ENCODE measurements at places on chromosomes 5 and 9. TPM values are rescaled to one million over a fixed set of nuclear protein-coding genes. Genes with fewer than 3 reads are reported as not detected.

The ELP1 gene
- 33.4 TPM for total RNA-seq

The CRHBP gene
- not detected for total RNA-seq

The CARTPT gene
- total RNA-seq, result not detected

- no peaks in the 10 kb centered on the region for H3K36me3 ChIP-seq
- no peak for DNase-seq
- H3K4me1 ChIP-seq, result no peaks in the 10 kb centered on the region
These were observed 110.5 kb downstream of the ADAMTS12 start for GRCh38 chr5:33781286-33781685.

The TAS2R1 gene
- not detected for total RNA-seq

DNA sequence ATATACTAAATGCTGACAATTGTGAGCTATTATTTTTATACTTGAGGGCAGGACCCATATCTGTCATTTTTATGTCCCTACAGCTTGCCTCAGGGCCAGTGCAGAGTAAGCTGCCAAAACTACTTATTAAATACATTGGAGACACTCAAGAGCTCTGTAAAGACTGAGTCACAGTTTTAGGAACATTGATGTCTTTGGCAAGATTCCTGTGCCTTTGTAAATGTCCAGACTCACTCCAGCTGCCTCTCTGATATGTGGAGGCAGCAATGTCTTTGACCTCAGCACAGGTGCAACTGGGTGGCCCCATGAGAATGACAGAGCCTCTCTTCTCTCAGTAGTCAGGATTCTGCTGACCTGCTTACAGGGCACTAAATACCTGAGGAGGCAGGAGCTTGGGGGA lies 363.2 kb downstream of the OSTF1 start:
- no peaks in the 10 kb centered on the region for H3K27me3 ChIP-seq
- DNase-seq, result no peak
- H3K27ac ChIP-seq, result no peak overlapping the region
- no peak overlapping the region for H3K4me3 ChIP-seq
- no peaks in the 10 kb centered on the region for H3K36me3 ChIP-seq

DNA sequence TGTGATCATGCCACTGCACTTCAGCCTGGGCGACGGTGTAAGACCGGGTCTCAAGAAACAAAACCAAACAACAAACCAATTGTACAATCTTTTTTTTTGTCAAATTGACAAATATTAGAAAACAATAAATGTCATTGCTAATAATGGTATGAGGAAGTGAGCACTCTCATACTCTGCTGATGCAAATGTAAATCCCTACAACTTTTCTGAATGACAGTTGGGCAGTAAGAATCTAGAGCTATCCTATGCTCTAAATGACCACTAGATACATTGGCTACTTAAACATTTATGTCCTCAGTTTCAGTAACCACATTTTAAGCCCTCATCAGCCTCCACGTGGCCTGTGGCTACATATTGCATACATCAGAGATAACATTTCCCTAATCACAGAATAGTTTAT lies 256.2 kb downstream of the FER start:
- H3K27me3 ChIP-seq, result no peaks in the 10 kb centered on the region
- H3K4me3 ChIP-seq, result no peak overlapping the region
- H3K27ac ChIP-seq, result no peak overlapping the region

DNA sequence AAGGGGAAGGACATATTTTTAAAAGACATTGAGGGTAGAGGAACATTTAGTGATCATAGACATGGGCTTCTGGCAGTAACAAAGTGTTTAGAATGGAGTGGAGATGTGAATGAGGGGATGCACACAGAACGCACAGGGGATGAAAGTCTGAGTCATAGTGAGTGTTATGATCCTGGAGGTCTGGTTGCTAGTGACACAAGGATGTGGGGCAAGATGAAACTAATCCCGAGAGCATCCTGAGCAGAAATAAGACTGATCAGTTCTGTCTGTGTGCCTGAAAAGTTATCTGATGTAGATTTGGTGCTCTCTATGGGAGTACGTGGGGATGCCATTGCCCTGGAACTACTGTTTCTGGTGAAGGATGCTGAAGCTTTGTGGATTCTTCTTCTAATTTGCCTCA lies 141.1 kb downstream of the CHSY3 start:
- no peaks in the 10 kb centered on the region for H3K36me3 ChIP-seq
- H3K4me1 ChIP-seq, result no peaks in the 10 kb centered on the region
- H3K4me3 ChIP-seq, result no peak overlapping the region
- no peak overlapping the region for H3K27ac ChIP-seq

The ARL14EPL gene
- 0.20 TPM for total RNA-seq

DNA sequence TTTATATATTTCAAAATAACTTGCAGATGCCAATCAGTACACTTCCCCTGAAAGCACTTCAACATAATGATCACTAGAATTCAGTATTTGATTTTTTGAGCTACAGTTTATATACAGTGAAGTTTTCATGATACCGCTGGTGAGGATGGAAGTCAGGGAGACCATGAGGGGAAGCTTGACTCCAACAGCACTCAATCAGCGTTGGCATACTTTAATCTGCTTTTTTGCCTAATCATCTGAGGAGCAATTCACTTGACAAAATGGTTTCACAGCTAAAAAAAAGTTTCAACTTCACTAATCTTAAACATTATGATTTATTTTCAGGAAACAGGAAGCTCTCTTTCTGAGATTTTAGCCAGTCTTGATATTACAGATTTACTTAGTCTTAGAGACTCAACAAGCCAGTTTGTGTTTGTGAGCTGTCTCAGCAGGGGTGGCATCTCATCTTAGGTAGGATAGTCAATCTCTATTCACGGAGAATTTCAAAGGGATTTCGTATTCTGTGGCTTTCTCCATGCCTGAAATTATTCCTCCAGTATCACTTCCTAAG lies 111.4 kb upstream of the ARRDC3 start:
- no peaks in the 10 kb centered on the region for H3K36me3 ChIP-seq
- H3K4me3 ChIP-seq, result no peak overlapping the region
- H3K27ac ChIP-seq, result no peak overlapping the region
- no peaks in the 10 kb centered on the region for H3K27me3 ChIP-seq
- no peak for DNase-seq

The PCDHA12 gene
- not detected for total RNA-seq

The BRINP1 gene
- not detected for total RNA-seq

DNA sequence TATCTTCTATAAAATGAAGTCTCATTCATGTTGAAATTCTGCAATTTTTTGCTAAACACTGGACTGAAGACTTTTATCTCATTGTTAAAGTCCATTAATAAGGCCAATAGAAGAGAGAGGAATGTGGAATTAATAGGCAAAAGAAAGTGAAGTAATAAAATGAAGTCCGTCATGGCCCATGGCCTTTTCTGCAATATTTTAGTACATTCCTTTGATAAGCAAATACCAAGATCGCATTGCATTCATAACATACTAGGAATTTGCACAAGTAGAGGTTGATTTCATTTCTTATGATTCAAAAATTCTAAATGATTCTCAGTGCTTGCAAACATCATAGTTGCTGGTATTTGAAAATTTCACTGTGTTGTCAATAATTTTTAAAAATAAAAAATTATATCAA lies 664.0 kb downstream of the NR2F1-AS1 start:
- no peaks in the 10 kb centered on the region for H3K36me3 ChIP-seq
- H3K4me1 ChIP-seq, result no peaks in the 10 kb centered on the region
- H3K27me3 ChIP-seq, result no peaks in the 10 kb centered on the region
- H3K4me3 ChIP-seq, result no peak overlapping the region

- H3K4me1 ChIP-seq, result no peaks in the 10 kb centered on the region
- DNase-seq, result no peak
- no peak overlapping the region for H3K4me3 ChIP-seq
- H3K27me3 ChIP-seq, result no peaks in the 10 kb centered on the region
- H3K36me3 ChIP-seq, result no peaks in the 10 kb centered on the region
These were observed 388.0 kb upstream of the PIK3R1 start for GRCh38 chr5:67827541-67827940.

Data from K562 (cell line).